ENCODE measurements at places on chromosomes 7 and 10.

DNA sequence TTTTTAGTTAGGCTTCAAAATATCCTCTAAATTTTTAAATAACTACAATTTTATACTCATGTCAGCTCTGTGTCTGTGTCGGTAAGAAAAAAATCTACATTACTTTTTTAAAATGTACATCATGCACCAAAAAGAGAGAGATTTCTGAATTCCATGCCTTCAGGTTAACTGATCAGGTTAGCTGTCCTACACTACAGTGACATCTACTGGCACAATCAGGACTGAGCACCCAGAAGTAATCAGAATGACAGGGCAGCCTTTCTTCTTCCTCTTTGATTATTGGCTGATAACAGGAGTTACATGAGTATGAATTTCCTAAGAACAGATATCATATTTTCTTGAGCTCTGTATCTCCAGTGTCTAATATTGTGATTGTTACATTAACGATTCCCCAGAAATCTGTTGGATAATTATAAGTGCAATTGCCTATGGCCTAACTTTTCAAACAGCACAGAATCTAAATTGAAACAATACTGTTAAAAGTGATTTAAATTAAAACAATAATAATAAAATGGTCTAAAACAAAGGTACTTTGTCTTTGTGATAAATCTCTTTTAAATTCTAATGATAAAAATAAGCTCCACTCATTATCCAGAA is 41.8 kb upstream of the HYCC1 start:
- no peak for DNase-seq

- no peak for DNase-seq
These were observed 77.9 kb upstream of the GRB10 start for GRCh38 chr7:50860598-50860997.

GRCh38 chr7:2405201-2405600 is 1.8 kb downstream of the CHST12 start:
- no peak for DNase-seq

DNA sequence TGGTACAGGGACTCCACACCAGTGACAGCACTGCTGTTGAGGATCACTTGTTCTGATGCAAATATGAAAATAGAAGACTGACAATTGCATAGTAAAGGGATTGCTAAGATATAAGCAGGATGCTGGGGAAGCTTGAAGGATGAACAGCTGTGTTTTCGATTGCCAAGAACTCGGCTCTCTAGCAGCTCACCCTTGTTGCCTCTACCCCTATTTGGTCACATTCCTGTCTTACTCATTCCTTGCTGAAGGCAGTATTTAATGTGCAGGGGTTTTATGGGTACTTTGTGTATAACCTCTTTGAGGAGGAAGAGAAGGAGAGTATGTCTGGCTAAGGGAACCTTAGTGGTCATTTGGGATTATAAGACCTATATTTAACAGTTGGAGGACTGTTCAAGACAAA is 218.8 kb downstream of the AUTS2 start:
- DNase-seq, result no peak

DNA sequence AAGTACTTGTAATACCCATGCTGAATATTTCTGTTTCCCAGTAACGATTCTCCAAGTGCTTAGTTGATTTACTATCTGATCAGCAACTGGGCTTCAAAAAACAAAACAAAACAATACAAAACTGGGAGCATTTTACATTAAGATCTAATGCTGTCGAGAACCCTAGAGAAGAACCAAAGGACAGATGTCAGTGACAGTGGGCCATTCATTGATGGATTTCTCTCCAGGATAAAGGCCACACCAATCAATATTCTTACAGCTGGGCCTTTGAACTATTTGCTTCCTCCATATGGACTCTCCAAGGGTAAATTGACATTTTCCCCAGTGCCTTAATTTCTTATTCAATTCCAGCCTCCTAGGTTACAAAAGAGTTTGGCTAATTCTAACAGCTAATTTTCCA is 217.5 kb downstream of the ADAM12 start:
- no peak for DNase-seq

DNA sequence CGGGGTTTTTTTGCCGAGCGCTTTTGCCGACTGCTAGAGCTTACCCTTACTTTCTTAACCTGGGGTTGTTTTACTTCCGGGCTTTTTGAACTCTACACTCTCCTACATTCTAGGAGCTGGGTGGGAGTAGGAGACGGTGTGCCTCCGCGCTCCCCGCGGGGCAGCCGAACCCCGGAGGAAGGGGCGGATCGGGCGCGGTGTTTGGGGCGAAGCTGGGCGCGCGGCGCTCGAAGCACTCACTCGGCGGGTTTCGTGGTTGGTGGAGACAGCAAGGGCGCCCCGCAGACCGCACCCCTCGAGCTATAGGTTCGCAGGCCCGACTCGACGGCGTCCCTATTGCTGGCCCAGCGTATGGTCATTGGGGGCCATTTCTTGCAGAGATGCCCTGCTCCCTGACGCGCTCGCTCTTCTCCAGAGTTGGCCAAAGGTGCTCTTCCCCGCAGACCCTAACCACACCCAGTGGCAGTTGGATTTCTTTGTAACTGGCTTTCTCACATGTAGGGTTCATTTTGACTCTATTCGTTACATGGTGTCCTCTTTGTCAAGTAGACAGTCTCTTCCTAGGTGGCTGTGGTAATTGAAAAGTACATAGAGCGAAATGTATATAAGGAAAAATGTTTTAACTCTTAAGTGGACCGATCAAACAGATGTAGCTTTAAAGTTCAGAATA is 364 bp downstream of the ZNF518A start:
- DNase-seq, result peak; percentile 71

- no peak for DNase-seq
These were observed 2.9 kb upstream of the MTPN start for GRCh38 chr7:135980012-135980551.

DNA sequence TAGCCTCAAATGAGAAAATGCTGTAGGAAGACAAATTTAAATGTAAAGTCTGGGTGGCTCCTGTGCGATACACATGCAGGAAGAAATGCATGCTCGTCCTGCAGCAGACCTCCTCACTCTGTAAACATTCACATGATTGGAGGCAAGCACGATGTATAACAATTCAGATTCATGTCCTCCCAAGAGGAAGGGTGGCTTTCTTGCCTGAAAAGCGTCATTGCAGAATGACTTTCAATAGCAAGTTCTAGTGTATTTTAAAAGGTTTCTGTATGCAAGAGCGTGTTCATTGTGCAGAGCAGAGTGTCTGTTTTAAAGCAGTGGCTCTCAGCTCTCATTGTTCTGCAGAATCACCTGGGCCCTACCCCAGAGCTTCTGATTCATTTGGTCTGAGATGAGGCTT is 170.3 kb upstream of the CELF2 start:
- DNase-seq, result no peak
